ENCODE measurements at places on chromosomes 3 and 15.

- DNase-seq = no peak
Measured at GRCh38 chr3:1400571-1400970, 307.7 kb downstream of the CNTN6 start.

GRCh38 chr3:194181612-194182529 is 45.9 kb downstream of the HES1 start:
- DNase-seq = no peak

GRCh38 chr3:9399746-9400145 is 2.3 kb downstream of the SETD5 start:
- DNase-seq = no peak

- no peak for DNase-seq
Measured at GRCh38 chr3:114803042-114803695, 343.9 kb downstream of the ZBTB20 start.

GRCh38 chr3:38649500-38650247 is at the start of gene SCN5A:
TSS of gene SCN5A (minus strand) at chr3:38649687. CDS start at chr3:38633307, 16,380 bp downstream.
- peak; percentile 34 for DNase-seq

DNA sequence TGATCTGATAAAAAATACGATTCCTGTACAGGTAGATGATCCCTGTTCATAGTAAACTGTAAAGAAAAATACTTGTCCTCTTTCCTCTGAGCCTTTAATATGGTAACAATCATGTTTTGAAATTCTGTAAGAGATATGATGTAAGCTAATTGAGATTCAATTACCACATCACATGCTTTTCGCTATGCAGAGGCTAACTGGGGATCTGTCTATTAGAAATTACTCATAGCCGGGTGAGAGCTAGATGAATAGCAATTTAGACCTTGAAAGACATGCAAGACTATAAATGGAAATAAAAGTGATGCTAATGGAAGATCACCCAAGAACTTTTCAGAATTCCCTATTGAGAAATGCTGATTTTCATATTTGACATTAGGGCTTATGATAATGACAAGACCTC is 579.9 kb upstream of the ZNF717 start:
- DNase-seq = no peak

GRCh38 chr3:105763659-105764036 is 105.2 kb downstream of the CBLB start:
- no peak for DNase-seq

GRCh38 chr3:176141837-176142236 is 1055.4 kb downstream of the TBL1XR1 start:
- no peak for DNase-seq

DNA sequence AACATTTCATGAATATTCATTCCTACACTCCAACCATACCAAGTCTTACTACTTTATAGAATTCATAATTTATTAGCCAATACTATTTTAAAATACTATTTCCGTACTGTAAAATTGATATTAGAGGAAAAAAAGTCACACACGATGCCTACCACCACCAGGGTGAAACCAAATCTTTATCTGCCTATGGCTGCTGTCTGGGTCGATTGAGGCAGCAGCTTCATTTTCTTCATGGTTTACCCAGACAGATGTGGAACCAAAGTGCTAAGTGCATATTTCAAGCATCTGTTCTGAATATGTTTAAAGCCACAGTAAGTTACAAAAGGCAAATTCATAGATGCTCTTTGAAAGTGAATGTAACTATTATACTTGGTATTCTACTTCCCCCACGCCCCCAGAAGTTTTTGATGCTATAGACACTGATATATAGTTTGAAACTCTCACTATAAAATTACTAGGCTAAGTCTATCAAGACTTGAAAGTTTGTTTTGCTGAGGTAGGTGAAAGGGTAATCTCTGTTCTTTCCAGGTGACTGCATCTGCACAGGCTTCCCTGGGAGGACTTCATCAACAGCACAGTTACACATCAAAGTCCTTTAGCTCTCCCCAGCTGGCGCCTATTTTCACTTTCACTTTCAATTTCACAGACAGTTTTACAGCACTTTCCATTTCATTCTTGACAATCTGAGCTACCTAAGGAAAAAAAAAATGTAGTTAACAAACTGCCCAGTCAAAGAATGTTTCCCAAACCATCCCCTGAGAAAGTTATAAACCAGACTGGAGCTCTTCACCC is 113.9 kb downstream of the POLQ start:
- DNase-seq = peak; percentile 26

DNA sequence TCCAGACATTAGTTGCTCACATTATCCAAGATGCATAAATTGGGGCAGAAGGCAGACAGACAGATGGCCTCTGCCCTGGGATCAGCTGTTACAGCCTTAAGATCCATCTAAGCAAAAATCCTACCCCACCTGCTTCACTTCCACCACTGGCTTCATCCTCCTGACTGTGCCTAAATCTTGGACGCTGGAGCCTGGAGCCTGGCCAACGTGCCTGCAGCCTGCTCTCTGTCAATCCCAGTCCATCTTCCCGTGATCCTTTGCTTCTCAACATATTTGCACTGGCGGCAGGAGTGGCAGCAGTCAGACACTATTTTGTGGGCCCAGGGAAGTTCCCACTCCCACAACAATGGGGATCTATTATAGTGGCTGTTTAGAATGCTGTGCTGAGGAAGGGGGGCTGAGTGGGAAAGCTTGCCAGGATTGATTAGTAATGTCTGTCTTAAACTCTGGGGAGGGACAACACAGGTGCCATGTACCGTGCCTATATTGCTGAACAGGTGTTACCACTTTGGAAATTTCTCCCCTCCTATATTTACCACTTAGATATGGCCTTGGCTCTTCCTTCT is 121.2 kb downstream of the MEGF11 start:
- no peak for DNase-seq

Data from T follicular helper cell (primary cell).